Esophagus muscularis mucosa (tissue), 4 donors: ENCODE measurements at places on chromosomes 1 and 21. TPM values are rescaled to one million over a fixed set of nuclear protein-coding genes. Genes with fewer than 3 reads are reported as not detected.

Gene E2F2
- total RNA-seq = 0.11 TPM

Gene BTBD8
- 7.8 TPM for total RNA-seq

Gene OR2AK2
- total RNA-seq = not detected

Gene LIPI
- not detected for total RNA-seq

Gene UBE2J2
- total RNA-seq = 34.9 TPM

Gene PKP1
- 0.50 TPM for total RNA-seq

Gene KIRREL1
- 77.1 TPM for total RNA-seq

Gene GJA9
- not detected for total RNA-seq

Gene HSD11B1
- total RNA-seq = 5.4 TPM

Gene HAO2
- total RNA-seq = not detected

Gene COL8A2
- total RNA-seq = 57.4 TPM

Gene USP33
- total RNA-seq = 71.0 TPM

Gene RGS16
- total RNA-seq = 0.83 TPM

Gene TRAF5
- total RNA-seq = 14.9 TPM

Gene LCE2B
- total RNA-seq = not detected

Gene TMPRSS15
- total RNA-seq = not detected

Gene ERG
- total RNA-seq = 3.7 TPM

Gene GPR25
- not detected for total RNA-seq

Gene RGS1
- total RNA-seq = 12.0 TPM

Gene CELA3B
- not detected for total RNA-seq

Gene PLEKHA6
- 12.5 TPM for total RNA-seq

Gene ZNF683
- total RNA-seq = not detected

Gene GPR153
- 10.2 TPM for total RNA-seq

Gene C1orf56
- total RNA-seq = 8.7 TPM

Gene BMP8B
- total RNA-seq = 4.6 TPM

Gene CDCA8
- 0.40 TPM for total RNA-seq

Gene SLC35F3
- 0.34 TPM for total RNA-seq

Gene RPTN
- total RNA-seq = not detected

Gene EVA1C
- total RNA-seq = 72.7 TPM

Gene CEPT1
- total RNA-seq = 26.6 TPM

Gene UBL4B
- not detected for total RNA-seq

Gene FMO2
- total RNA-seq = 66.2 TPM

Gene AK5
- total RNA-seq = 2.5 TPM

Gene KCNH1
- 0.11 TPM for total RNA-seq

Gene NPR1
- total RNA-seq = 24.9 TPM

Gene GJB3
- not detected for total RNA-seq

Gene C4BPA
- not detected for total RNA-seq

Gene RPS8
- total RNA-seq = 1,428 TPM

Gene TLCD4
- total RNA-seq = 8.6 TPM

Gene JMJD4
- total RNA-seq = 15.7 TPM

Gene ADGRB2
- 4.2 TPM for total RNA-seq

Gene KRTAP7-1
- total RNA-seq = not detected

Gene PEAR1
- 9.1 TPM for total RNA-seq

Gene TSTD1
- 46.5 TPM for total RNA-seq

Gene VPS72
- total RNA-seq = 53.0 TPM

Gene CLEC20A
- total RNA-seq = not detected

Gene NUP210L
- not detected for total RNA-seq

Gene MOV10
- 14.8 TPM for total RNA-seq

Gene NHLH1
- total RNA-seq = not detected

Gene VHLL
- total RNA-seq = not detected

Gene LRP8
- 0.83 TPM for total RNA-seq

Gene TP73
- not detected for total RNA-seq

Gene UTP25
- total RNA-seq = 8.0 TPM
